Stimulated activated CD4-positive, alpha-beta T cell treated with anti-CD3 and anti-CD28 coated beads, TNF-alpha, amount 100 ng/mL, for 24 hours (primary cell): ENCODE measurements at places on chromosomes 1 and 21.
A peak's percentile ranks its signal among the peaks of the same experiment; 100 is the strongest.

- no peak for DNase-seq
Measured at GRCh38 chr1:44262414-44262813, 49.1 kb downstream of the DMAP1 start.

- peak; percentile 82 for DNase-seq
Measured at GRCh38 chr21:46458315-46459023, at the start of gene DIP2A. TSS of gene DIP2A (plus strand) at chr21:46458891. CDS start at chr21:46459132, 241 bp downstream.

DNA sequence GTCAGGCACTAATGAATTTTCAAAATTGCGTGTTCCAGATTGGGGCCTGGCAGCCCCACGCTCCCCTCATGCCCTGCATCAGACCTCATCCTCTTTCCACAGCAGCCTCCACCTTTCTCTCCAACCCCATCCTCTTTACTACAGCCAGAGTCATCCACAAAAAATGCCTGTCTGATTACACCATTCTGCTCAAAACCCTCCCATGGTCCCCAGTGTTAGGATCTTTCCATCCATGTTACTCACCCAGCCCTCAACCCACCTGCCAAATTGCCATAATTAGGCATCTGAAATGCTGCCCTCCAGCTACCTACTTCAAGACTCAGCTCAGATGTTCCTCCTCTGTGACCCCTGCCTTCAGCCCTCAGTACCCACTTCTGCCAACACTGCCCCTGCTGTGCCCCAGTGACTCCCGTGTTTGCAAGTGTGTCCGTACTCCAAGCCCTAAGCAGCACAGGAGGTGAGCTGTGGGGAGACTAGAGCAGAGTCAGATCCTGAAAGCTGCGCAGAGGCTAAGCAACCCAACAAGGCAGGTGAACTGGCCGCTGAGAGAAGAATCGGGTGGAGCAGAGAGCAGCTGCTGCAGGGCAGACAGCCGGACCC, 715 bp upstream of the ARTN start:
- no peak for DNase-seq

- no peak for DNase-seq
Measured at GRCh38 chr21:32203877-32204480, 74.9 kb downstream of the MIS18A start.

- no peak for DNase-seq
Measured at GRCh38 chr1:17045634-17046333, 8.0 kb downstream of the SDHB start.

DNA sequence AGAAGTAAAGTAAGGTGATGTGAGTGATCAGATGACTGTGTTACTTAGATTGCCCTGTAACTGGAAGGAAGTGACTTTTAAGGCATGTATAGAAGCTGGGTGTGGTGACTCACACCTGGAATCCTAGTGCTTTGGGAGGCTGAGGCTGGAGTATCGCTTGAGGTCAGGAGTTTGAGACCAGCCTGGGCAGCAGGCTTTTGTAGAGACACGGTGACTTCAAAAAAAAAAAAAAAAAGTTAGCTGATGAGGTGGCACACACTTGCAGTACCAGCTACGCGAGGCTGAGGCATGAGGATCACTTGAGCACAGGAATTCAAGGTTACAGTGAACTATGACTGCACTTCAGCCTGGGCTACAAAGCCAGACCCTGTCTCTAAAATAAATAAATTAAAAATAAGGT, 2.3 kb upstream of the USP16 start:
- no peak for DNase-seq

- no peak for DNase-seq
Measured at GRCh38 chr1:243390162-243390791, 134.4 kb downstream of the SDCCAG8 start.

DNA sequence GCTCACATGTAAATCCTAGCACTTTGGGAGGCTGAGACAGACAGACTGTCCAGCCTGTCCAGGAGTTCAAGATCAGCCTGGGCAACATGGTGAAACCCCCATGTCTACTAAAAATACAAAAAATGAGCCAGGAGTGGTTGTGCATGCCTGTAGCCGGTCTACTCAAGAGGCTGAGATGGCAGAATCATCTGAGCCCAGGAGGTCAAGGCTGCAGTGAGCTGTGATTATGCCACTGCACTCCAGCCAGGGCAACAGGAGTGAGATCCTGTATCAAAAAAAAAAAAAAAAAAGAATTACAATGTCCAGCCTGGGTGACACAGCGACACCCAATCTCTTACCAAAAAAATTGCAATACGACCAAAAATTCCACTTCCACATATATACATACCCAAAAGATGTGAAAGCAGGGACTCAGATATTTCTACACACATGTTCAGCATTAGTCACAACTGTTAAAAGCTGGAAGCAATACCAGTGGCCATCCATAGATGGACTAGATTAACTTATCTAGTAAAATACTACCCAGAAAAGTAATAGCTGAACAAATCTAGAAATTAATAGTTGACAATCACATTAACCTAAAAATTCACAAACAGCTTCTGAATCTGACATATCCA, 49.2 kb downstream of the ASH1L start:
- DNase-seq, result no peak

DNA sequence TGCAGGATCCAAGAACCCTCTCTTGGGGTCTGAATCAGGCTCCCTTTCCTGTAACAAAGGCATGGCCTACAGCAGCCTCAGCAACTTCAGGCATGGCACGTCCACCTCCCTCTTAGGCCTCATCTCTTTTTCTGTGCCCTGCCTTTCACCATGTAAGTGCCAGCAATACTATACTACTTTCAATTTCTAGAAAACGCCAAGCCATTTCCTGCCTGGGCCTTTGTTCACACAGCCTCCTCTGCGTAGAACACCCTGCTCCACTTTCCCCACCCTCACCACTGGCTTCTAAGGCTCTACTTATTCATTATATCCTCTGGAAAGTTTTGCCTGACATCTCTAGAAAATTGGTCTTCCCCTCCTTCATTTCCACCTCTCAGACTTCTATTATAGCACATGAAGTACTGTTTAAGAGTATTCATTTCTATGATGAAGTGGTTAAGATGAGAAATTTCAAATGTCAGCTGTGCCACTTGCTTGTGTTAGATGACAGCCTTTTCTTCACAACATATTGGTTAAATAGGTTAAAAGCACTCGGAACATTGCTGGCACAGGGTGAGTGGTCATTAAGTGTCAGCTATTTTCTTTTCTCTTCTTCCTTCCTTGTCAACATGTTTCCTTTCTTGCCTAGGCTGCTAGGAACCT, 41.6 kb upstream of the VWA5B1 start:
- DNase-seq, result no peak

DNA sequence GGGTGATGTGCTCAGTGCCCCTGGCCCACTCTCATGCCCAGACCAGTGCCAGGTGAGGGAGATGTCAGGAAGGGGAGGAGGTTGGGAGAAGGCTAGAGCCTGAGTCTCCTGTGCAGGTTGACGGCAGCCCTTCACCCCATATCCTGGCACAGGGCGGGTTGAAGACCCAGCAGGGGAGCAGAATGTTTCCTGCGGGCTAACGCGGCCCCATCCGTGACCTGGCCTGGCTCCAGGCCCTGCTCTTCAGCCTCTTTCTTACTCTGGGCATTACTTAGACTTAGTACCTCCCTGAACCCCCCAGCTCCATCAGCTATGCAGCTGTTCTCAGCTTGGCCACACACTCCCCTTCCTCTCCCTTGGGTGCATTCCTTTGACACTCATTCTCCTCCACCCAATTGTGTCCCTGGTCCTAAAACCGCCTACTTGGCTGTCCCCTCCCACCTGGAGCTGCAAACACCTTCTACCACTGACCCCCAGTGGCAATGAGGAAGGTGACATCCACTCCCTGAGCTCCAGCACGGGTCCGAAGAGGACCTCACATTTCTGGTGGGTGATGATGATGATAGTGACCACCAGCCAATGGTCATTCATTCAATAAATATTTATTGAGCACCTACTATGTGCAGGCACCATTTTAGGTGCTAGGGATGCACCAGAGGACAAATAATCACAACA, 179.0 kb downstream of the PTPRU start:
- DNase-seq, result no peak

DNA sequence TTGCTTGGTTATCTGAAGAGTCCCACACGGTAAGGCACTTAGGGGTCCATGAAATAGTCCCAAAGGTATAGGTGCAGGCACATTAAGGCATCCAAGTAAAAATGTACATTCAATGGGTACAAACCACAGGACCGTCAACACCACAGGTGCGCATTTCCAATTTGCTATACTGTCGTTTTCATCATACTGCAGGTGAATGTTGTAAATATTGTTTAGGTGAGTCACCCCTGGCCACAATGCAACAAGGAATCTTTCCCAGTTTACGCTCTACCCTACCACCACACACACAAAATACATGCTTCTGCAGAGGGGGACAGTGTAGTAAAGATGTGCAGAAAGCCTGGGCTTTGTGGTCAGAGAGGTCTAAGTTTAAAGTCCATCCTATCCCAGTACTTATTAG, 13.7 kb downstream of the CADM3 start:
- no peak for DNase-seq

DNA sequence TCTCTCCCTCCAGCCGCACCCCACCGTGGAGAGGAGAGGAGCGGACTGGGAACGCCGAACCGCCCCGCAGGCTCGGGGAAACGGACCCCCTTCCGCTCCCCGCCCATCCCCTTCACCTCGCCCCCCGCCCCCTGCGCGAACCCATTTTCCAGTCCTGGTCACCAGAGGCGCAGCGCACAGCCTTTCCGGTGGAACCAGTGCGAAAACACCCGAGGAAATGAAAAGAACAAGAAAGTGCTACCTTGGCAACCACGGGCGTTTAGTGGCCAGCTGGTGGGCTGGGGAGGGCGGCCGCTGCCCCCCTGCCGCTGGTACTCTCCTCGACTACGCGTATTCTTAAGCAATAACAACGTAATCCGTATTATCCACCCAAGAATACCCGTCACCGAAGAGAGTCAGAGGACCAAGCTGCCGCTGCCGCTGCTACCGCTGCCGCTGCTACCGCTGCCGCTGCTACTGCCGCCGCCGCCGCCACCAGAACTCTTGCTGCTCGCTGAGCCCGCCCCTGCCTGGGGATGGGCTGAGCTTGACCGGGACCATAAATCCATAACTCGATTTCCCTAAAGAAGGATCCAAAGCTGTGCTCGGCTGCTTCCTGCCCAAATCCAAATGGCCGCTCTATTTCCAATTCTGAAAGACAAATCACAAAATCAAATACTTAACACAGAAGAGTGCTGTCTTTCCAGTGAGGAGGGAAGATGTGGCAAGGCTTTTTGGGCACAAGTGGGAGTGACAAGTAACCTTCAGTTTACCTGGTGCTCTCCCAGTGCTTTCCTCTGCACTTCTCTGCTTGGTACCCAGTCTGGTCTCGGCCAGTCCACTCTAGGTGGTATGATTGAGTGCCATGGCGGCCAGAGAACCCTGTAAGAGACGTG, 125.2 kb upstream of the DPYD start:
- no peak for DNase-seq

- no peak for DNase-seq
Measured at GRCh38 chr1:179589509-179589908, 2.1 kb upstream of the TDRD5 start.

DNA sequence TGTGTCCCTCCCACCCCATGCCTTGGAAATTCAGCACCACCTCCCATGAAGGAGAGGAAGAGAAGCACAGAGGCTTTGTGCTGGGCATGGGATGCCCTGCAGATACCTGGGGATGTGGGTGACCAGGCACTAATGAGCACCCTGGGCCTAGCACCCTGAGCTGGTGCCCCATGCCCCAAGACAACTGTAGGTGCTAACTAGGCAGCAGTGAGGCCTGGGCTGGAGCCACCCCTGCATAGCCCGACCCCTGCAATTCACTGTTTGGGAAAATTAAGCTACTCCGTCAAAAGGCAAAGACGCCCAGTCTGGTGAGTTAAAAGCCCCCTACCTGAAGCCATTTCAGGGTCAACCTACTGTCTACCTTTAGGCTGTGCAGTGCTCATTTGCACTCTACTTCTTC, 5.4 kb downstream of the KCNA2 start:
- no peak for DNase-seq

DNA sequence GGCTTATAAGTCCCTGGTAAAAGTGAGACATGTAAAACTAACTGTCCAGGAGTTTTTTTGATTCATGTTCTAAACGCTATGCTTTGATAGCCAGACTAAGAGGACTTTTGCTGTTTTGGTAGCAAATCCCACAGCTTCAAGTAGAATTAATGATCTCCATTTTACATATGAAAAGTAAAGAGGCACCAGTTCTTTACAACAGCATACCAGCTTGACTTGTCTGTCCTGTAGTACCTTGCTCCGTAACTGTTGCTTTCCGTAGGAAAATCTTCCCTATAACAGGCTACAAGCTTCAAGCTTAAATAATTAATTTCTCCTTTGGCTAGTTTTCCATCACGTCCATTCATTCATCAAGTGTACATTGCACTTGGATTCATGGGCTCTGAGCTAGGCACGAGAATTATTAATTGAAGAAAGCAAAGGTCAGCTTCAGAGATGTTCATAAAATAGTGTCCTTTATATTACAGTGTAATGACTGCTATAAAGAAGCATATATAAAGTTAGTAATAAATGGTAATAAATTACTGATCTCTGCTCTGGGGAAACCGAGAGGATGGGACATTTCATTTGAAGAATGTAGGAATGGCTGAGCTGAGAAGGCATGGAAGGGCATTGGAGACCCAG, 29.2 kb downstream of the B3GALT5 start:
- no peak for DNase-seq

- no peak for DNase-seq
Measured at GRCh38 chr1:179786815-179787685, 44.0 kb downstream of the FAM163A start.

- DNase-seq, result no peak
Measured at GRCh38 chr1:112496290-112496689, 12.5 kb upstream of the WNT2B start.

DNA sequence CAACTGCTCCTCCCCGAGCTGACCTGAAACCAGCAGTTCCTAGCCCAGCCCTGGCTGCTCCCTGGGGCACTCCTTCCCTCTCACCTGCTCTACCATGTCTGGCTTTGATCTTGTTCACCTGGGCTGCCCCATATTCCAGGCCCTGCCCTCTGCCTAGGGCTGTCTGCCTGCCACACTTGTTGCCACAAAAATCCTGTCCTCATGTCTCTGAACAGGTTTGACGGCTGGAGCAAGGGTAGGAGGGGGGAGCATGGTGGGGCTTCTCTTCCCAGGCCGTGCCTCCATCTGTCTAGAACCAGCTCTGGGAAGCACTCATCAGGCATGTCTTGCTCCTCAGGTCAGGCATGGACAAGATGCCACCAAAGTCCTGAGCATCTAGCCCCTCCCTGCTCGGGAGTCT, 44.3 kb upstream of the WNT2B start:
- no peak for DNase-seq

DNA sequence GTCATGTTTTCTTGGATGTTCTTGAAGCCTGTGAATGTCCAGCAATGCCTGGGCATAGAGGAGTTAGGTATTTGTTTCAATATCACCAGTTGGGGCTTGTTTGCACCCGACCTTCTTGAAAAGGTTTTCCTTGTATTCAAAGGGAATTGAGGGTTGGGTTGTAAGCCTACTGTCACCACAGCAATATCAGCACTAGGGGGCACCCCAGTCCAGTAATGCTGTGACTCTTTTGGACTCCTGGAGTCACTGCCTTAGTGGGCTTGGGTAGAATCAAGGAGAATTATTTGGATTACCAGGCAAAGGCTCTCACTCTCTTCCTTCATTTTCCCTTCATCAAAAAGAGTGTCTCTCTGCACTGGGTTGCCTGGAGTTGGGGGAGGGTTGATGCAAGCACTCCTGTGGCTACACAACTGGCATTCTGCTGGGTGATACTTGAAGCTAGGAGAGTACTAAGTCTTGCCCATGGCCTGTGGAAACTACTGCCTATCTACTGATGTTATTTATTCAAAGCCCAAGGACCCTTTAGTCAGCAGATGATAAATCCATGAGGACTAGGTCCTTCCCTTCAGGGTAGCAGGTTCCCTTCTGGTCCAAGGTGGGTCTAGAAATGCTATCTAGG, 34.5 kb downstream of the OR10R2 start:
- DNase-seq, result peak; percentile 44
